ENCODE measurements at places on chromosomes 16 and 17.
A peak's percentile ranks its signal among the peaks of the same experiment; 100 is the strongest.

DNA sequence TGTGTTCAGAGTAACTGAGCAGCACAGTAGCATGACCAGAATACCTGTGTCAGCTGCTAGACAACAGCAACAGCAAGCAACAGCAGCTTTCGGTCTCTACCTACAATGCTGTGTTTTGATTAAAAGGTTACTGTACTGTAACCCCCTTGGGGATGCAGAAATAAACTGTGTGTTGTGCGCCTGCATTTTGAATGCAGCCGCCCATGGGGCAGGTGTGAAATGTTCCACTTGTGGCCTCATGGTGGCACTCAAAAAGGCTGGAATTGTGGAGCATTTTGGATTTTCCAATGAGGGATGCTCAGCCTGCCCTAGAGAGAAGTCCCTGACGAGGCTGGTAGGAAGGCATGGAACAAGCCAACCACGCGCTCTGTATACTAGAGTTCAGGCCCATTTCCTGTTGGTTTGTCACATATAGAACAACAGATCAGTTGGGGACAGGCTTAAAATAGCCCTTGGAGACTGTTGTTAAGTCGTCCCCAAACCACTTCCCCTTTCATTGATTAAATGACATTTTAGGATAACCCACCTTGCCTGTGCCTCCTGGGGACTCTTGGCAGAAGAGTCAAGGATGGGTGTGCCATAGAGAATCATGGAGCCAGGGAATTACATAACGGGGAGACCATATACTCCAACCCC lies 27.1 kb downstream of the SCPEP1 start:
- no peak for DNase-seq

GRCh38 chr16:73093146-73094144 lies 45.5 kb upstream of the ZFHX3 start:
- no peak for DNase-seq

DNA sequence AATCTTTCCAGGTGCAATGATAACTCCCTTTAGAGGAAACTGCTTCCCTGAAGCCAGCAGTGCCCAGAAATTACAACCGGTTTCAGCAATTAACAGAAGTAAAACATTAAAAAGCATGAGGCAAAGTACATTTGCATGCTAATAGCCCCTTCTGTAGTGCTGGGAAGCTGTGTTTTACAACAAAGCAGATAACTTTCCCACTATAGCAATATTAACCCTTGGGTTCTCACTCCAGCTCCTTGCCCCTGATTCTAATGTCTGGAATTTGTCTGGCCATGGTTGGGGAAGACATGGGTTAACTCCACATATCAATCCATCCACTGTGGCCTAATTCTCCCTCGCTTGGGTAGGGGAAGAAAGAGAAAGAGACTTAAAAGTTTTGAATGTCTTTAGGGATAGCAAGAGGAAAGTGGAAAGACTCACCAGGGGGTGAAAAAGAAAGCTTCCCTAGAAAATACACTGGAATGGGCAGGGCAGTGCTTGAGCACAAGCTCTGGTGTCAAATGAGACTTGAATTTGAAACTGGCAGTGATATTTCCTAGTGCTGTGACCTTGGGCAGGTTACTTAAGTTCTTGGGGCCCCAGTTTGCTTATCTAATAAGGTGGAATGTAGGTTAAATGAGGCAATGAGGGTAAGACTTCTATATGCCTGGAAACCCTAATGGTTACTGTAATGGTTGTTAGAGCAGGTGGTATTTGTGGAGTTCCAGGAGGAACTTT lies 102.0 kb downstream of the SOX9 start:
- DNase-seq = no peak

DNA sequence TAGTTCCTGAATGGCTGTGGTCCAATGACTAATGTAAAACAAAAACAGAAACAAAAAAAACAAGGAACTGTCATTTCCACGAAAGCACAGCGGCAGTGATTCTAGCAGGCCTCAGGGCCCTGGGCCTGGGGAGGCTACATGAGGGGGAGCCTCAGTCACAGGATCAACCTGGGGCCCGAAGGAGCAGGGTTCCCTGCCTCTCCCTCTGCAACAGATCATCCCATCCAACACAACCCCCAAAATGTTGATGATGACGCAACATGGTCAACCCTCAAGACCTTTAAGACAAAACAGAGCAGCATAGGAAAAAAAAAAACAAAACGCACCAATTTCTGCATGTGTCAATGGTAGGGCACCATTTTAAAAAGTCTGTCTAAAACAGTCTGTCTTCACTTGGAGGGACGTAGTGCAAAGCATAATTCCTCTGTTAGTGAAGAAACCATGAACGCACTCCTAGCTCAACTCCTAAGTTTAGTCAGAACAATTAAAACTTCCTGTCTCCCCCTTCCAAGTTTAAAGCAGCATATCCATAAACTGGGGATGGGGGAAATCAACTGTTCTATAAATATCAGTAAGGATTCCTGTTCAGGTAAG lies 32.3 kb downstream of the AXIN2 start:
- DNase-seq = no peak

GRCh38 chr16:69131167-69131838 lies 1.1 kb downstream of the CHTF8 start:
- no peak for DNase-seq

DNA sequence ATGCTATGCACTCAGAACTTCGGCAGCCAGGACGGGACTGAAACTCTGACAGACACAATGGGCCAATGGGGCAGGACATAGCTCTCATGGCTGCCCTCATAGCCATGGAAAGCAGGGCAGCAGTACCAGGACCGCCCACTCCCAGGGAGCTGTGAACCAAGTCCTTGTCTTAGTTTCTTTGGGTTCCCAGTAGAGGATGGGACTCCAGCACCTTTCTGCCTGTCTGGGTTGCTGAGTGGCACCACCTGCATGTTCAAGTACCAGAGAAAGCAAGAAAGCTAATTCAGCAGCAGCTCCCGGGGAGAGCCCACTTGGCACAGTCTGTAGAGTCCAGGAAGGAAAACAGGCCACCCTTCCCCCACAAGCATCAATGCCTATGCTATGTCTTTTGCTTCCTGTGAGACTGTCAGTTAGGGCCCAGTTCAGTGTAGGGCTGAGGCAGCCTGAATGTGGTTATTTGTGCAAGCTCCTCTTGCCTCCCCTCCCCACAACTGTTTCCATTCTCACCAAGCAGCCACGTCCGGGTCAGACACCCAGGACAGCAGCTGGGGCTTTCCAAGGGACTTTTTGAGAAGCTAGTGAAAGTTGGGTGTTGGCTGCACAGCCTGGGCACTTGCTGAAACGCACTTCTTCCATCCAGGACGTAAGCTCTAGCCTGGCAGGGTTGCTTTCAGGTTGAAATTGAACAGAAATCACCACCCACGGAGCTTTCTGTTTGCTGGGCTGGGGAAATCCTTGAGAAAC lies 7.8 kb downstream of the SUPT4H1 start:
- DNase-seq = peak; percentile 85

GRCh38 chr17:78771758-78772382 lies 10.2 kb downstream of the CYTH1 start:
- DNase-seq = no peak

GRCh38 chr16:1879477-1879876 lies 7.5 kb upstream of the MEIOB start:
- DNase-seq = no peak

GRCh38 chr17:81460856-81461460 lies 51.6 kb downstream of the ACTG1 start:
- DNase-seq = no peak

- DNase-seq = no peak
Measured at GRCh38 chr16:46848768-46849764, 18.1 kb upstream of the C16orf87 start.

DNA sequence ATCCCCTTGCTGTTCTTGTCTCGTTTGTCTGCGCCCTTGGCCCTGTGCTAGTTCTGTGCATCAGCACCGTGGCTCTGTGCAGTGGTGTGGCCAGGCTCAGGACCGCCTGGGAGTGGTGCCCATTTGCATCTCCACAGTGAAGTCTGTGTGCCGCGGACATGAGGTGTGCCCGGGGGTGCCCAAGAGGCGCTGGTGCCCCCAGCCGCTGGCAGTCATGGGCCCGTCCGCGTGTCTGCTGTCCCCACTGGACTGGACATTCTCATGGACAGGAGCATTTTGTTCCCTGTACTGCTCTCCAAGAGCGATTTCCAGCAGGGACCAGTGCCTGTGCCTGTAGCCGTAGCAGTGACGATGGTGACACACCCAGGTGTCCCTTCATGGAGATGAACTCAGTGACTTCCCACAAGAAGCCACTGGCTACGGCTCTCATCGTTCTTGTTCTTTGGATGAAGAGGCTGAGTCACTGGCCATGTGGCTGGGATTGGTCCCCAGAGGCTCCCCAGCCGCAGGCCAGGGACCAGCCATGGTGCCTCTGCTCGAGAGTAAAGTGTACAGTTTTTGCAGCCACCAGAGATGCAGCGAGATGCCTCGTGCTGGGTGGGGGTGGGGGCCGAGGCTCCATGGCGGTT lies 13.0 kb upstream of the MC1R start:
- DNase-seq = no peak

DNA sequence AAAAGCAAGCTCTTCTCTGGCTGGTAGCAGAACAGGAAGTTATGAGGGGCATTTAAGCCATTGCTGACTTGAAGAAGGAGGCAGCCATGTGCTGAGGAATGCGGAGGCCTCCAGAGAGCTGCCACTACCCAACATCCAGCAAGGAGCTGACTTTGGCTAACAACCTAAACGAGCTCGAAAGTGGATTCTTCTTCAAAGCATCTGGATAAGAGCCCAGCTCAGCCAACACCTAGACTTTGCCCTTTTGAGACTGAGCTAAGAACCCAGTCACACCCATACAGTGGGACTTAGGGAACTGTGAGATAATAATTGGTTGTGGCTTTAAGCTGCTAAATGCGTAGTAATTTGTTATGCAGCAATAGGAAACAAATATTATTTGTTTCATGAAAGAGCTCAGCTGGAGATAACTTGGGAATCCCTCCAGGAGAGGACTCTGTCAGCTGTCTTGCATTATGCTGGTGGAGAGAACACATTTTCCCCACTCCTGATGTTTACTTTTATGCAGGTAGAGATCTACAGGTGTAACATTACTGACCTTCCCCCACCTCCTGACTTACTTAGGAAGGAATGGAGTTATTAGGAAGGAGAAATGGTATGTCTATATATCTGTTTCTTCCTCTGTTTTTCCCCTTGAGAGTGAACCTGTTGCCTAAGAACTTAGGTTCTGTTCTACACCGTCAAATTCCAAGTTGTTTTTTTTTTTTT lies 52.7 kb upstream of the ZNF629 start:
- no peak for DNase-seq

Data from stimulated activated CD4-positive, alpha-beta T cell treated with anti-CD3 and anti-CD28 coated beads, Interleukin-2, amount 100 ng/mL, for 24 hours (primary cell).